ENCODE measurements at places on chromosomes 1 and 21.

DNA sequence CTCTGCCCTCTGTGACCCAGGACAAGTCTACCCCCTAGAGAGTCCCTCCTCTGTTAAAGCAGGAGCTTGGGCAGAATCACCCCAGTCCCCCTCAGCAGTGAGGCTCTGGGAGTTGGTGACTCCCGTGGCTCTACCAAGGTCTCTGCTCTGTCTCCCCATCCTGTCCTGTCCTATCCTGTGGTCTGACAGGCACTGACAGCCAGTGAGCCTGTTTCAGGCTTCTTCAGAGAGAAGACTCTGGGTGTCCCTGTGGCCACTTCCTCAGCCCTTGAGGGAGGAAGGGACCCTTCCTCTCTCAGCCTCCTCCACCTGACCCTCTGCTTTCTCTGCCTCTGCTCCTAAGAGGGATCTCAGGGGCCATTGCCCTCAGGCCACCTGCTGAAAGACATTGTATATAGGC is 148.7 kb downstream of the FCRL5 start:
- no peak for DNase-seq

GRCh38 chr1:66399888-66400529 is 133.9 kb upstream of the SGIP1 start:
- DNase-seq: no peak

DNA sequence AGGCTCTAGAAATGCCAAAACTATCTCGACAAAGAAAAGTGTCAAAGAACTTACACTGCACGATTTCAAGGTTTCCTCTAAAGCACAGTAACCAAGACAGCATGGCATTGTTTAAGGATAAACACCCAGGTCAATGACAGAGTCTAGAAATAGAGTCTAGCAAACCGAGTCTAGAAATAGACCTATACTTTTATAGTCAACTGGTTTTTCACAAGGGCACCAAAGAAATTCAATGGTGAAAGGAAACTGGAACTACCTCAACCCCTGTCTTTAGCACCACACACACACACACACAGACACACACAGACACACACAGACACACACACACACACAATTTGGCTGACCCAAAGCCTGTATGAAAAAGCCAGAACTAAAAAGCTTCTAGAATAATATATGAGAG is 67.1 kb upstream of the PGBD5 start:
- DNase-seq: no peak

- no peak for DNase-seq
Observed at GRCh38 chr1:227065311-227065710, 125.2 kb downstream of the COQ8A start.

DNA sequence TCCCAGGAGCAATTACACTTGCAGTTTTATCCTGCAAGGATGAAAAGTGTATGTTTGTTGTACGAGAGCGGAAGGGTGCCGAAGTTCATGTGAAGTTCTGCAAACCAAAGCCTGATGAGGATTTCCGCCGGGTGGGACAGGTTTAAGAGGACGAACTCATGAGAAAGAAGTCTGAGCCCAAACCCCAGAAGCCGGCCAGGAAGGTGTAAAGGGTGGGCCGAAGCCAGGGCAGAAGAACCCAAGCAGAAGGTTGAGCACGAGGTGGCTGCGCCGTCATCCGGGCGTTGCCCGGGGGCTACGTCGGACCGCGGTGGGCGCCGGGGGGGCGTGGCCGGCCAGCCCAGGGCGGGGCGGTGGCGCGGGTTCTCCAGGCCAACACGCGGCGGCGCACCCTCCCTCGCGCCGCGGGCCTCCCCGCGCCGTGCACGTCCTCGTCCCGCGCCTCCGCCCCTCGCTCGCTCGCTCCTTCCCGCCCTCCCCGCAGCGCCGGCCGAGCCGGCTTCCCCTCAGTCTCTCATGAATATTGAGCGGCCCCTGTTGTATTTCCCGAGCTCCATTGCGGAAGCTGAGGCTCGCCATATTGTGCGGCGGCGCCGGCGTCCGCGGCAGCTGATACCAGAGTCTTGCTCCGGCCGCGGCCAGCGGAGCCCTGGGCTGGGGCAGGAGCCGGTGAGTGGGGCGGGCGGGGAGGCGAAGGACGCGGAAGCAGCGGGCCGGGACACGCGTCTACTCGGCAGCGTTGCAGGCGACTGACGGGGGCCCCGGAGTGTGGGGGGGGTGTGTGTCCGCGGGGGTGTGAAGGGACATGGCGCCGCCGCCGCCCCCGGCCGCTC is at the start of gene RNF2:
Gene RNF2, plus strand, starts transcription at position 578 of the 833 bp plus-strand sequence. CDS start 41,996 bp downstream, outside the sequence.
- DNase-seq: peak; percentile 64

GRCh38 chr1:155026154-155026553 is 7.4 kb downstream of the DCST2 start:
- no peak for DNase-seq

- no peak for DNase-seq
Observed at GRCh38 chr1:92957030-92957734, 4.1 kb downstream of the DIPK1A start.

DNA sequence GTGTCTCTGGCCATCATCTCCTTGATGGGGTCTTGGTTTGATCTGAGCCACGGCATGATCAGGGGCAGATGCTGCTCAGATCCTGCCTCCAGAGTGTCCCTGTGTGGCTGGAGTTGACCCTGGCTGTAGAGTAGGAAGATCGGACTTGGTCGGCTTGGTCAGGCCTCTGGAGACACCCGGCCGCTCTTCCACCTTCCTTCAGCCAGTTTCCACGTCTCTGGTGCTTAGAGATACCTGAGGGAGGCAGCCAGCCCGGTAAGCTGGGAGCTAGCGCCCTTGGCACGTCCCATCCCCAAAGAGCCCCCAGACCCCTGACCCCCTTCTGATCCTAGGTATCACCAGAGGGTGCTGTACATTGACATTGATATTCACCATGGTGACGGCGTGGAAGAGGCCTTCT is 8.8 kb downstream of the MARCKSL1 start:
- DNase-seq: no peak

DNA sequence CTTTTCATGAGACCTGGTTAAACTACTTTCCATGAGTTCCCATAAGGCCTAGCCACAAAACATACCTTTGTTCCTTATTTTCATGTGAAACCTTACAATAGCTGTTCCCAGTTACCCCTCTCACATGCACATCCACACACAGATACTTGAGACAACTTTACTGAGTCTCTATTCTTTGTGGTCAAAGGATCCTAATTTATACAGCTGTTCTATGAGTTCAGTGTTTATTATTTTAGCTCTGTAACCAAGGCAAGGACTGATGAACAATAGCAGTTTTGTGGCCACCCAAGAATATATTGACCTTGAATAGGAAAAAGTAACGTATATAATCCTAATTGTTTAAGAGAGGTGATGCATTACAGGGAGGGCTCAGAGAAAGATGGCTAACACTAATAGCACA is 160.5 kb upstream of the CACYBP start:
- no peak for DNase-seq

GRCh38 chr1:234712891-234713305 is 102.9 kb upstream of the IRF2BP2 start:
- no peak for DNase-seq
